ENCODE measurements at places on chromosomes 16 and 17.

- DNase-seq, result no peak
These were observed 39.1 kb downstream of the ASPA start for GRCh38 chr17:3514873-3515272.

DNA sequence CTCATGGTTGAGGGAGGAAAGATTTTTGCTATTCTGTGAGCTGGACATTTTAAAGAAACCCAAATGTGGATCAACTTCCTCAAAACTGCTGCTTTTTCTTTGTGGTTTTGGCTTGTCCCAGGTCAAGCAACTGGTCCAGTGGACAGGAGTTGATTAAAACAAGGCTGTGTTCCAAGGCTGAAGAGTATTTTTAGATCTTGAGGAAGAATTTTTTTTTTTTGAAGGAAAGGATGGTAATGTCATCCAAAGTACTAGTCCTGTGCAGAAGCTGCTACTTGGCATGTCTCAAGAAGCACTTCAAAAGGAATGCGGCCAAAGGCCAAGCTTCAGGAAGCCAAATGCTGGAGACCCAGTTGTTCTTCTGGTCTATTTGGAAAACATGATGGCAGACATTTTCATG lies 8.0 kb upstream of the MYH2 start:
- no peak for DNase-seq

DNA sequence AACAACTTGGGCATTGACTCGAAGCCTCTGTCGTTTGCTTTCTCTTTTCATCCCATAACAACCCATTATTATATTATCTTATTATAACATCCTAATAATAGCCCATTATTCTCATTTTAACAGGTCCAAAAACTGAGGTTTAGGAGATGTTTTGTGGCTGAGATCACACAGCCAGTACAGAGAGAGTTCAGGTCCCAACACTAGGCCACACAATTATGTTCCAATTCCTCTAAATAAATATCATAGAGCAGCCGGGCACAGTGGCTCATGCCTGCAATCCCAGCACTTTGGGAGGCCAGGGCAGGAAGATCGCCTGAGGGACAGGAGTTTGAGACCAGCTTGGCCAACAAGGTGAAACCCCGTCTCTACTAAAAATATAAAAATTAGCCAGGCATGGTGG lies 40.3 kb upstream of the KIFC3 start:
- no peak for DNase-seq

GRCh38 chr17:67531291-67531690 lies 154.2 kb downstream of the PITPNC1 start:
- DNase-seq, result no peak

GRCh38 chr17:42421507-42422338 lies 1.3 kb downstream of the CAVIN1 start:
- no peak for DNase-seq
